ENCODE measurements at places on chromosomes 3 and 15. TPM values are rescaled to one million over a fixed set of nuclear protein-coding genes. Genes with fewer than 3 reads are reported as not detected.

- no peaks in the 10 kb centered on the region for H3K4me1 ChIP-seq
- DNase-seq = no peak
- H3K27me3 ChIP-seq = peaks cover 3% of the 10 kb centered on the region
- no peaks in the 10 kb centered on the region for H3K36me3 ChIP-seq
Measured at GRCh38 chr15:51237816-51238215, 100.6 kb downstream of the CYP19A1 start.

Gene UTS2B
- total RNA-seq = 0.90 TPM

DNA sequence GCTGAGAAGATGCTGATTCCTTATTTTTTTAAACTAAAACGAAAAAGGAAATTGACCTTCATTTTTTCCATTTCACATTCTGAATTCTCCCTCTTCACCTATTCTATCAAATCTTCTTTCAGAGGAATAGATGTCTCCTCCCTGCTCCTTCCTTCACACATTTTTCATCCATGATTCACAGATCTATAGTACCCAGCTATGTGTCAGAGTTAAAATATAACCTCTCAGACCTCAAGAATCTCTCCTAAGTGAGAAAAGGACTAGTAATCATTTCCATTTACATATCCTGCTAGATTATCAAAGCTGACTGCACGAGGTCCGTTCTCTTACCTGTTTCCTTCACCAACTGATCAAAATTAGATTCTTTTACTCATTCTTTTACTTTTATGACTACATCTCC lies 1297.6 kb upstream of the ALCAM start:
- DNase-seq = no peak
- H3K27ac ChIP-seq = no peak overlapping the region
- no peaks in the 10 kb centered on the region for H3K27me3 ChIP-seq
- no peak overlapping the region for H3K4me3 ChIP-seq

GRCh38 chr15:25407950-25408349 lies 30.9 kb downstream of the UBE3A start:
- H3K4me1 ChIP-seq = no peaks in the 10 kb centered on the region
- no peaks in the 10 kb centered on the region for H3K27me3 ChIP-seq
- no peak overlapping the region for H3K4me3 ChIP-seq
- no peak overlapping the region for H3K27ac ChIP-seq
- no peaks in the 10 kb centered on the region for H3K36me3 ChIP-seq
- DNase-seq = no peak
